IPS DF 6.9 (cell line): ENCODE measurements at places on chromosomes 12 and 14.

GRCh38 chr14:64671591-64671990 is 32.6 kb upstream of the PLEKHG3 start:
- DNase-seq: peak; percentile 29

DNA sequence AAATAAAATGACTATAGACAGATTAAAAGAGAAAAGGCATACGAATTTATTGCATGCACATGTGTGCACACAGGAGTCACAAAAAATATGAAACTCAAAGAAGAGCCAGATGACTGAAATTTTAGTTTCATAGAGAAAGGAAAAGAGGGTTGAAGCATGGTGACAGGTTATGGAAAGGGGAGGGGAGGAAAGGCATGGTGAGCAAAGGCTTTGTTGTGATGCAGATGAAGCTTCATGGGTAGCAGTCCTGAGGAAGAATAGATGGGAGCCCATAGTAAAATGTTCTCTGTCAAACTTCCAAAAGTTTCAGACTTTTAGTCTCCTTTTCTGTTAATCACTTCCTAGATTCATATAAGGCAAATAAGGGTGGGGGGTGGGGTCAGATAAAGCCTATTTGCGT is 612.7 kb upstream of the ATP2B1 start:
- DNase-seq: no peak

GRCh38 chr14:31357279-31357678 is 63.1 kb downstream of the HEATR5A start:
- DNase-seq: no peak

DNA sequence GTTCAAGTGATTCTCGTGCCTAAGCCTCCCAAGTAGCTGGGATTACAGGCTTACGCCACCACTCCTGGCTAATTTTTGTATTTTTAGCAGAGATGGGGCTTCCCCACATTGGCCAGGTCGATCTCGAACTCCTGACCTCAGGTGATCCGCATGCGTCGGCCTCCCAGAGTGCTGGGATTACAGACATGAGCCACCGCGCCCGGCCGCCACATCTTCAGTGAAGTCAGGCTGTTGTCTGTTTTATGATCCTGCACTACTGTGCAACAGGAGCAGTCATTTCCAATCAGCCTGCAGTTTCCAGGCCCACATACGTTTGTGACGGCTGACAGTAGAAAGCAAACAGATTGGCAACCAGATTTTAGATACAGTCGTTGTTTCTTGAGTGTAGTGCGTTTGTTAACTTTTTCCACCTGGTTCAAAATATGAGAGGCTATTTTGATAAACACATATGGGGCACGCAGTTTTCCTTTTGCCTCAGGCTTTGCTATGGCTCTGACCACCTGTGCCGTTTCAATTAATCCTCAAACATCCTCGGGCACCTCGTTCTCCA is 74.8 kb downstream of the LGMN start:
- no peak for DNase-seq

DNA sequence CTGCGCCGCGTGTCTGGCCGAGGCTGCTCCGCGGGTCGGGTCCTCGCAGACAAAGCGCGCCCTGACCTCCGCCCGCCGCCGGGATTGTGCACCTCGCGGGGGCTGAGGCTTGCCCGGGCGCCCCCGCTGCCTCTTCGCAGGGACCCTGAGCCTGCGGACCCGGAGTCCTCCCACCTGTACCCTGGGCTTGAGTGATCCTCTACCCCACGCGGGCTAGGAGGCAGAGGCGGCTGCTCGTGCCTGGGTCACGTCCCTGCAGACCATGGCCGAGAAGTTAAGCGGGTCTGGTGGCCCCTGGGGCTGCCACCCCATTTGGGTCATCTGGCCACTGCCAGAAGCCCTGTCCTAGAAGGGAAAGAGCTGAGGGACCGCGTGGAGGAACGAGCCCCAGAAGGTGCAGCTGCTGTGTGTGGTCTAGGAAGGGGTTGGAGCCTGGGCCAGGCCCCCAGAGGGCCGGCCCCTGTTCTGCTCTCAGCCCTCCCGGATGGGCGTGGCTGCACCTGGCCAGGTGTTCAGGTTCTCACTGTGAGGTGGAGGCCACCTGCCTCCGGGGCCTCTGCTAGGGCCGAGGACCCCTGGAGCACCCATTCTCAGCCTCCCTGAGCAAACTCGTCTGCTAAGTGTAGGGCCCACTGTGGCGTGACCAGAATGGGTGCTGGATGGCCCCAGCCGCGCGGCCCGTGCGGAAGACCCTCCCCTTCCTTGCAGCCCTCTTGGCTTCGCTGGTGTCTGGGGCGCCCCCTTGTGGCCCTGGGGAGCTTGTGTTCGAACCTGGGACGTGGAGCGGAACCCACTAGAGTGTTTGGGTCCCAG is 49.6 kb downstream of the LRCOL1 start:
- no peak for DNase-seq

GRCh38 chr14:50127802-50128201 is 11.4 kb upstream of the VCPKMT start:
- no peak for DNase-seq

- no peak for DNase-seq
Measured at GRCh38 chr14:55581342-55581771, 1.4 kb downstream of the KTN1 start.
